ENCODE measurements at places on chromosomes 2 and 18.

- DNase-seq: no peak
Measured at GRCh38 chr2:40200366-40200915, 251.4 kb downstream of the SLC8A1 start.

- no peak for DNase-seq
Measured at GRCh38 chr2:29450596-29451222, 335.5 kb downstream of the CLIP4 start.

GRCh38 chr2:187876554-187876953 is 322.3 kb upstream of the TFPI start:
- DNase-seq: no peak

DNA sequence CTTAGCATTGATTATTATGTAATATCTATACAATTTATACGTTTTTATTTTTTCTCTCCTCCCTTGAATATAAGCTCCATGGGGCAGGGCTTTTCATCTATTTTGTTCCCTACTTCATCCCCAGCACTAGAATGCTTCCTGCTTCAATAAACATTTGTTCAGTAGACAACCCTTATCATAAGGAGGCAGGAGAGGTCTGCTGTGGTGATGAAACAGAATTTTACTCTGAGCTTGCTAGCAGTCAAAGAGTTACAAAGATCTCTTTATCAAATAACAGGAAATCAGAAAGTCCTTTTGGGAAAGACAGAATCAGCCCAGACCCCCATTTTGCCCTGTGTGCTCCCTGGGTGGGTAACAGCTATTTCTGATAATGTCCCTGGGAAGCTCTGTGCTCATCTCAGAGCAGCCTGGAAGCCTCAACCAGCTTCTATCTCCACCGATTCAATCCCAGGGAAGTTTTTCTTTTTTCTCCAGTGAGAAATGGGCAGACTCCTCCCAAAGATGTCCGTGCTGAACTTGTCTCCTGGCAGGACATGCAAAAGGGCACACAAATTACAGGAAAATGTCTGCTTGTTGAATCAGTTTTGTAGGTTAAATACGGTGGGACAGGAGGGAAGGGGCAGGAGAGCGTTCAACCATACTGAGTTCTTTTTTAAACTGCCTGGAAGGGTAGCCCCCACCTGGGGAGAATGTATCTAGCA is 84.7 kb upstream of the PKDCC start:
- no peak for DNase-seq

DNA sequence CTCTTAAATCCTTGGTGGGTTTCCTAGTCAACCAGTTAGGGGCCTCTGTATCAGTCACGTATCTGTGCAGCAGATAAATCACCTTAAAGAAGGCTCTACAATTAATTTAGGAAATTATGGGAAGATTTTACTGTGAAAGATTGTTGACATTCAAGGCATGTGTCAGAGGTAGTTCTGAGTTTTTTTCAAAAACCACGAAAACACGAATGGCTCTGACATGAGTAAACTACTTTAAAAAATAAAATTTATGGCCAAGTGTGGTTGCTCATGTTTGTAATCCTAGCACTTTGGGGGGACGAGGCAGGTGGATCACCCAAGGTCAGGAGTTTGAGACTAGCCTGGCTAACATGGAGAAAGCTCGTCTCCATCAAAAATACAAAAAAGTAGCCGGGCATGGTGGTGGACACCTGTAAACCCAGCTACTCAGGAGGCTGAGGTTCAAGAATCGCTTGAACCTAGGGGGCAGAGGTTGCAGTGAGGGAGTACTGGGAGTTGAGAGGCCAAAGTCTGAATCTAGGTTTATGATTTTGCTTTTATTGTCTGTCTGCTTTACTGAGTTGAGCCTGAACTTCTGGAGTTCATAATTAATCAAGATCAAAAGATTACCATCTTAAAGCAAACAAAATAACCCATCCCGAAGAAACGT is 77.1 kb downstream of the SPRED2 start:
- no peak for DNase-seq

DNA sequence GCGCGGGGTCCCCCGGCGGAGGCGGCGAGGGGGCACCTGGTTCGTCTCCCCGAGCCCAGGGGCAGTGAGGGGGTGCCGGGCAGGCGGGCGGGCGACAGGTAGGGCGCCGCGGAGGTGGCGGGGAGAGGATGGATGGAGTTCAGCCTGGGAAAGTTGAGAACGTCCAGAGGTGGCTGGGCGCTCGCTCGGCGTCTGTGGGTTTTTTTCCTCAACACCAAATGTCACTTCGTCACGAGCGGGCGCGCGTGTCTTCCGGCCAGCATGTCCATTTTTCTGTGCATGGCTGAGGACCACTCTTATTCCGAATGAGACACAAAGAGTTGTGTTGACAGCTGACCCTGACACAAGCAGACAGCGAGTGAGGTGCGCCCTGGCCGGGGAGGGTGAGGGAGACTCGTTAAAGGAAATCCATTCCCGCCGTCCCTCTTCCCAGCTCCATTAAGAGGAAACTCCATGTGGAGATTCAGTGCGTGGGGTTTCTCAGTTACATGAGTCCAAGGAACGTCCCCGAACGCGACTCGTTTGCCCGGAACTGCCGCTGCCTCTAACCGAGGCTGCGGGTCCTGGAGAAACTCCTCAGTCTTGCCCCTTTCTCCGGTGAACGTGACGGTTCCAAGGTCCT is 859 bp downstream of the GREB1L start:
- peak; percentile 25 for DNase-seq

GRCh38 chr2:100674666-100675065 is 111.9 kb downstream of the PDCL3 start:
- no peak for DNase-seq

DNA sequence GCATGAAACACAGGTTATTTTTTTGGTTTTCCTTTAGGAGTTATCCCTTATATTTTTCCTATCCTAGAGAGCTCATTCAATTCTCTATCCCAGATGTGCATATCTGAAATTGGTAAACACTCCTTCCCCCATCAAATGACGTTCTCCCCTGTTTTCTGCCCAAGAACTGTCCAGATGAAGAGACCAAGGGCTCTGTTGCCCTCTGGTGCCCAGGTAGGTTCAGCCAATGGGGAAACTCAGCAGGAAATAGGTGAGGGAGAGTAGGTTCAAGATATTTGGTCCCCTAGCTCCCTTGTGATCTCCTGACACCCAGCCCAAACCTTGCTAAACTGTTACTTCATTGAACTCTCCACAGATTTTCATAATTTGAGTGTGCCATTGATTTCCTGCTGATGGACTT is 14.1 kb upstream of the INO80C start:
- DNase-seq: no peak

DNA sequence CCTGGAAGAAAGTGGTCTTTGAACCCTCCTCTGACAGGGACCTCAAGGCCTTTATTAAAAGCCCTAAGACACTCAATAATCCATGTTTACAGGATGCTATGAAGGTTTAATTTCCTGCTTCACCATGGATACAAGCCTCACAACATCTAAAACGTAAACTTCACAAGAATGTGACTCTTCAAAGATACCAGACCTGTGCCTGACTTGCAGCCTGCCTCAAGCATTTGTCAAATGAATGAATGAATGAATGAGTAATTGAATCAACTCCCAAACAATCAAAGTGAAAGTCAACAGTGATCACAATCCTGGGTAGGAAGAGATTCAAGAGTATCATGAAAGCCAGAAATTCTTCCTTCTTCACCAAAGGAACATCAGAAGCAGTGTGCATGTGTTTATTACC is 30.4 kb downstream of the KLF7 start:
- no peak for DNase-seq

- no peak for DNase-seq
Measured at GRCh38 chr18:46239549-46239948, 135.4 kb downstream of the HAUS1 start.

DNA sequence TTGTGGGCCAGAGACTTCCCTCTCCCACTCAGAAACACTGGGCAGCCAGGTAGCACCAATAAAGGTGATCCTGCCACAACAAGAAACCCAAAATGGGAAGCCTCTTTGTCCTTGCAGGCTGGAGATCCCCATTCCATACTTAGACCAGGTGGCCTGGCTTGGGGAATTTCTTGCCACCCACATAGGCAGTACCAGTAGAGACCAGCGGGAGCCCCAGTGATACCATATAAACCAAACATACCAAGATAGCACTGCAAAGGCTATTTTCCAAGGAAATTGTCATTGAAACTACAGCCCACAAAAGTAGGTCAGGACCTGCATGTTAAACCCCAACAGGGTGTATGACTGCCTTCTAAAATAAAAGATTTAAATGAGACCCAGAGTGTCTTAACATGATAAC is 171.6 kb downstream of the DIS3L2 start:
- no peak for DNase-seq

GRCh38 chr2:105437708-105438103 is 38.9 kb upstream of the FHL2 start:
- DNase-seq: no peak

- no peak for DNase-seq
Measured at GRCh38 chr2:190342611-190343010, 778 bp upstream of the INPP1 start.

DNA sequence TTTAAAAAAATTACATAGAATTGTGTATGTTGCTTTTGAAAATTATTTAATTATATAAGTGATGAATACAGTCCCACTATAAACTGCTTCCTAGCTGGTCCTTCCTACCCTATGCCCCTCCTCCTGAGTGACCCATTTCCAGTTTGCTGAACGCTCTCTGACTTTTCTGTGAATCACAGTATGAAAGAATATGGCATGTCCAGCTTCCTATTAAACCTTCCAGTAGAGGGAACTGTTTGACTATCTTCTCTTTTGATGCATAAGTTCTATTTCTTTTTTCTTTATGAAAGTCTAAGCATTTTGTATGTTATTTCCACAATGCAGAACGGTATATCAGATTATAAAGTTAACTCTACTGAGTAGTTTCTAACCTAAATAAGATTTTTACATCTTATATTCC is 41.3 kb downstream of the PSMG2 start:
- DNase-seq: peak; percentile 69

- no peak for DNase-seq
Measured at GRCh38 chr2:48781366-48781765, 25.8 kb upstream of the LHCGR start.
